ENCODE measurements at places on chromosomes 7 and 10.

DNA sequence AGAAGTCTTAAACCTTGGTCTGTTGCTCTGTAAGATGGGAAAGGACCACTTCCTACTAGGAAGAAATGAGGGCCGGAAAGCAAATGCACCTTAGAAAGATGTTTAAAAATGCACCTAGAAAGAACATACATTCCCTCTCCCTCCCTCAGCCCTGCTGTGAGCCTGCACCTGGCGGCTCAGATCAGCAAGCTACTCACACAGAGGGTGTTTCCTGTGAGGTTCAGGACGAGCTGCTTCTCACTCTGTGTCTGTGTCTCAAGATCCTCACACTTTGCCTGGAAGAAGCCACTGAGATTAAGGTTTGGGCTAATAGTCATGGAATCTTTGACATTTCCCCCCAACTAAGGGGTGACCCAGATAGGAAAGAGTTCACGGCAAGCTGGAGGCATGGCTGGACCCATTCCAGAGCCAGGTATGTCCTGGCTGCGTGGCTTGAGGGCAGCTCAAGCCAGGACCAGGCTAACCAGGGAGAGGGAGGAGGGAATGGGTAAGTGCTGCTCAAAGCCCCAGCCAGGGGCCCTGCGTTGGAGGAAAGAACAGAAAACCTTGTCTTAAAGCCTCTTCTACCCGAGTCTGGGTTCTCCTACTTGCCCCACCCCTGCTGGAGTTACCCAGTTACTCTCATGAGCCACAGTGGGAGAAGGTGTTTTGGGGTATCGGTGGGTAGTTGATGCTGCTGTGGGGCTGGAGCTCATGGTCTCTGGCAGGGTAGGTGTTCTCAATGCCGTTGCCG is 47.5 kb downstream of the PODXL start:
- no peak for DNase-seq

- no peak for DNase-seq
Observed at GRCh38 chr10:29157321-29157720, 131.5 kb upstream of the LYZL1 start.

DNA sequence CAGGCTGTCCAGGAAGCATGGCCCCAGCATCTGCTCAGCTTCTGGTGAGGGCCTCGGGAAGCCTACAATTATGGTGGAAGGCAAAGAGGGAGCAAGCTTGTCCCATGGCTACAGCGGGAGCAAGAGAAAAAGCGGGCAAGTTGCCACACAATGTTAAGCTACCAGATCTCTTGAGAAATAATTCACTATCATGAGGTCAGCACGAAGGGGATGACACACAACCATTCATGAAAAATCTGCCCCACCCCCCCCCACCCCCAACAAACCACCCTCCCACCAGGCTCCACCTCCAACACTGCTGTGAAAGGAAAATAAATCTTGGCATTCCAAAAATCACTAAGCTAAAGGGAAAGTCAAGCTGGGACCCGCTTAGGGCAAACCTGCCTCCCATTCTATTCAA is 545.8 kb upstream of the NRP1 start:
- no peak for DNase-seq

GRCh38 chr7:100091411-100092181 is 2.8 kb downstream of the COPS6 start:
- DNase-seq: no peak

DNA sequence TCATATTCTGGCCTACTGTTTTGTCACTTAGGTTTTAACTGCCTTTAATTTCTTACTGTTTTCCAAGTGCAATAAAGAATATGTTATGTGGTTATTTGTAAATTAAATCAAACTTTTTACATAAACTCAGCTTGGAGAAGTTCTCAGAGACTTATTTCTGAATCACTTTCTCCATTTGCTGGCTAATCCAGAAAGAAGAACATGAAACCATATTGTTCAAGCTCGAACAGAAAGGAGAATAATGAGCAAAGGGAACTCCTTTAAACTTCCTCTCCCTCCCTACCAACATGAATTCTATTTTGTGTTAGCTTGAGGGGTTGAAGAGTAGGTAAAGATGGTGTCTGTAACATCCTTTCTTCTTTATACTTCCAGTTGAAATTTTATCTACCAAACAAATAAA is 52.3 kb downstream of the SHTN1 start:
- no peak for DNase-seq

DNA sequence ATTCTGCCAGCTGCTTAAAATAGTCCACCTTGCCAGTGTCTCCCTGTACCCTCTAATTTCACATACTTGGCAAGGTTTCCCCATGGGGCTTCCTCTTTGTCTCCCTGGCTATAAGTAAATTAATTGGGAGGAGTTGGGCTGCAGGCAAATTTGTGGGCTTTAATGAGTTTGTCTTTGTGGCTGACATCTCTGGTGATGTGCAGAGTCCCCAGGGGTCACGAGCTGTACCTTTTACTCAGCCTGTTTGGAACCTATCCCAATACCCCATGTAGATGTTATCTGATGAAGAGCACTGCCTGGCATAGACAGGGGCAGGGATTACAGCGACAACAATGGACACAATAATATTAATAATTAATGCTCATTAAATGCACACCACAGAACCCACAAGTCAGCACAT is 132.5 kb downstream of the SLIT1 start:
- DNase-seq: no peak

DNA sequence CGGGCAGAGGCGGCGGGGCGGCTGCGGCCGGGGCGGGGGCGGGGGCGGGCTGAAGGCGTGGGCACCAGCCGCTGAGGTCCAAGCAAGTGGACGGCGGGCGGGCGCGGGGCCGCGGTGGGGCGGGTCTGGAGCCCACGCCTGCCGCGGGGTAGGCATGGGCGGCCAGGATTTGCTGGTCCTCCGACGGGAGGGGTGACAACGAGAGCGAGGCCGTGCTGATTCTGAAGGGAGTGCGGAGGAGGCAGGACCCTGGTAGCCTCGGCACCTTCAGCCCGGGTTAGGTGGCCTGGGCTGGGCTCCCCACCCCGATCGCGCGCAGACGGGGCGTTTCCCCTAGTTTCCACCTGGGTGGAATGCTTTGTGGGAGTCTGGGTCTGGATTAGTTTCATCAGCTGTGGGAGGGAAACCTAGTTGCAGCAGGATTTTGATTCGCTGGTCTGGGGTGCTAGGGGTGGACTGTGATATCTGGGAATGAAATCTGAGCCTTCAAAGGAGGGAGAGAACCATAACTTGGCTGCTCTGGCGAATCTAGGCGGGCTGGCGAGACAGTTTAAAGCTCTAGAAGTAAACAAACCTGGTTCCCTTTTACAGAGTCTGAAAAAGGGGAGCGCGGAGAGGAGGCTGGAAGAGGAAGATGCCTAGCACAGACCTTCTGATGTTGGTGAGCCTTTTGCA is 609 bp downstream of the SGPL1 start:
- peak; percentile 78 for DNase-seq

GRCh38 chr7:16644636-16645592 is 640 bp downstream of the ANKMY2 start:
- DNase-seq: no peak

DNA sequence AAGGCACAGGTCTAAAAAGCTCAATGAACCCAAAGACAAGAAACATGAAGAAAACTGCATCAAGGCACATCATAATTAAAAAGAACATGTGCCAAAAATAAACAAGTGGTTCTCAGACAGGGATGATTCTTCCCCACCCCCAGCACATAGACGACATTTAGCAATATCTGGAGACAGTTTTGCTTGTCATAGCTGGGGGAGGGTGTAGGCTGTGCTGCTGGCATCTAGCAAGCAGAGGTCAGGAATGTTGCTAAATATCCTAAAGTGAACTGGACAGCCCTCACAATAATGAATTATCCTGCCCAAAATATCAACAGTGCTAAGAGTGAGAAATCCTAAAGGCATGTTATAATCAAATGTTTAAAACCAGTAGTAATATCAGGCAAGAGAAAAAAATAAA is 122.6 kb downstream of the MICU1 start:
- peak; percentile 17 for DNase-seq

- DNase-seq: no peak
Observed at GRCh38 chr10:103544657-103545310, 51.3 kb downstream of the NEURL1 start.

- no peak for DNase-seq
Observed at GRCh38 chr10:89468191-89468965, 54.0 kb downstream of the IFIT5 start.

GRCh38 chr10:132453470-132453861 is 56.5 kb downstream of the PWWP2B start:
- no peak for DNase-seq

DNA sequence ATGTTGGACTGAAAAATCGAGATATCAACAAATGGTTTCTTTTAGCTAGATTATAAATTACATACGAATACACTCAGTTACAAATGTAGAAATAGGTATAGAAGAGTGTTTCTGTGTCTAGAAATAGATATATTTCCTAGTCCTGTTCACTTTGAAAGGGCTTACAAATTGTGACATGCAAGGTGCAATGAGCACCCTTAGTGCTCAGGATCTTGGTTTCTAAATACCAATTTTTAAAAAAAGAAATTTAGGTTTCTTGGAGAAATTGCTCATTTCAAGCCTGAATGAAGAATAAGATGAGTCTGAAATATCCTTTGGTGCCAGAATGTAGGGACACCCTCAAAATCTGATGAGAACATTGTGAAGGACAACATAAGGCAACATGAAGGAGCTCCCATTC is 306.0 kb downstream of the CRPPA start:
- DNase-seq: no peak

GRCh38 chr7:64905547-64905946 is 2.5 kb downstream of the ZNF273 start:
- DNase-seq: no peak

GRCh38 chr7:92292981-92293380 is 47.2 kb downstream of the ANKIB1 start:
- DNase-seq: no peak

DNA sequence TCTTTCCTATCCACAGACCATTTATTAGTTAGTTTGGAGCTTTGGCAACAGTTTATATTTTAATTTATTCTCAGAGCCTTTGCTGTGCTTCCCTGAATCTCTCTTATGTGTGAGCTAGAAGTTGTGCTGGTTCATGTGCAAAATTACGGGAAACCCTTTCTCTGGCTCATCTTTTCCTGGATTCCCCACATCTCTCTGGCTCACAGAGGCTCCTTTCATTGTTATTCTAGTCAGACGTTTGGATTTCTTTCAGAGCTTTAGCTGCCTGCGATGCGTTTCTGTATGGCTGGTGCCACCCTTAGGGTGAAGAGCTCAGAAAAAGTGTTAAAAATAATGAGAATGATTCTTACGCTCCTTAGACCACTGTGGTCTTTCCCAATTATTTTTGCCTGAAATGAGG is 53.3 kb downstream of the TPST1 start:
- DNase-seq: no peak
